ENCODE measurements at places on chromosomes 13 and 19.

DNA sequence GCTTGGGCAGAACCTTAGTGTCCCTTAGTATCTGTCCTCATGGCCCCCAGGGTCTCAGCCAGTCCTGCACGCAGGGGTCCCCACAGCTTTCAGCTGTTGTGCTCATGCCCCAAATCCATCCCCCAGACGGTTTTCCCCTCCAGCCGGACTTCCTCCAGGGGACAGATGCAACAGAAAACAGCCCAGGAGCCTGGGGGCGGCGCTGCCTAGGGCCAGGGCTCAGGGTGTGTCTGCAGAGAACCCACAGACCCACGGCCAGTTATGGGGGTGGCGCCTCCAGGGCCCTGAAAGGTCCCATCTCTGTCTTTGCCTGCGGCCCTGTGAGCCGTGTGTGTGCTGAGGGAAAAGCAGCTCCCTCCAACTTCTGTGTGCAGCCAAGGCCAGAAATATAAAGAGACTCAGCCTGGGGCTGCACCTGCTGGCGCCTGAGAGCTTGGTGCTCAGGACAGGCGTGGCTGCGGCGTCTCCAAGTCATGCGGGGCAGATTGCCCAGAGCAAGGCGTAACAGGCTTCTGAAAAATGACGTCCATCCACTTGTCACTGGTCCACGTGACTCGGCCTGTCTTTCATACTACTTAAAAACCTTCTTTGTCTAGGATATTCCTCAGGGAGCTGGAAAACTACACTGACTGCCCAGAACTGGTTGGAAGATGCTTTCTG is 22.1 kb upstream of the F7 start:
- DNase-seq, result peak; percentile 11

- no peak for DNase-seq
Observed at GRCh38 chr13:22061806-22062391, 391.0 kb downstream of the FGF9 start.

- DNase-seq, result no peak
Observed at GRCh38 chr13:112078216-112078615, 11.3 kb downstream of the SOX1 start.

DNA sequence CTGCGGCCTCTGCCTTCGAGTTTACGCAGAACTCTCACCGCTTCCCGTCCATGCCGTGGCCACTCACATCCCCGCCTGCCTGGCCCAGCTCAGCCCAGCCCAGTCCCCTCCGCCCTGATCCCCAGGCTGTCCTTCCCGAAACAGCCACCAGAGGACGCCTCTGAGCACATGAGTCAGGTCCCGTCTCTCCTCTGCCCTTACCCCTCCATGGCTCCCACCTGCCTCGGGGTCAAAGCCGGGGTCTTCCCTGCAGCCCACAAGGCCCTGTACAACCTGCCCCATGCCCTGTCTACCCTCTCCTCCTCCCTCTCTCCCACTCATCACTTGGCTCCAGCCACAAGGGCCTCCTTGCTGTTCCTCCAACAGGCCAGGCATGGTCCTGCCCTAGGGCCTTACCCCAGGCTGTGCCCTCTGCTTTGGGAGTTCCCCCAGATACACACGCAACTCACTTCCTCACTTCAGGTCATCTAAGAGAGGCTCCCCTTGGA is 8.1 kb upstream of the SEMA6B start:
- no peak for DNase-seq

DNA sequence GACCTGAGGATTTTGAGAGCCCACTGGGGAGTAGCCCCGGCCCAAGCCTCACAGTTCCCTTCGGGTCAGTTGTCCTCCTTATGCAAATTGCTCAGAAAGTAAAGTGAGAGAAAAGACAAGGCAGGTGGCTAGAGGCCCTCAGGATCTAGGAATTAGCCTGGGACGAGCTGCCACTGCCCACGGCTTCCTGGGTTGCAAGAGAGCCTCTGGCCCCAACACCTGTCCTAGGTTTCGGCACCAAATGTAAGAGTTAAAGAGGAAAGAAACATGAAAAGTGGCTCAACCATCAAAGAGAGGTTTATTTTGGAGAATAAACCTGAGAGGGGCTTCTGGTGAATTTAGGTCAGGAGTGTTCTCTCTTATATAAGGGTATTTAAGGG is 25.6 kb downstream of the TMEM255B start:
- no peak for DNase-seq

- DNase-seq, result no peak
Observed at GRCh38 chr13:68998056-68998455, 1109.6 kb upstream of the ATXN8OS start.

DNA sequence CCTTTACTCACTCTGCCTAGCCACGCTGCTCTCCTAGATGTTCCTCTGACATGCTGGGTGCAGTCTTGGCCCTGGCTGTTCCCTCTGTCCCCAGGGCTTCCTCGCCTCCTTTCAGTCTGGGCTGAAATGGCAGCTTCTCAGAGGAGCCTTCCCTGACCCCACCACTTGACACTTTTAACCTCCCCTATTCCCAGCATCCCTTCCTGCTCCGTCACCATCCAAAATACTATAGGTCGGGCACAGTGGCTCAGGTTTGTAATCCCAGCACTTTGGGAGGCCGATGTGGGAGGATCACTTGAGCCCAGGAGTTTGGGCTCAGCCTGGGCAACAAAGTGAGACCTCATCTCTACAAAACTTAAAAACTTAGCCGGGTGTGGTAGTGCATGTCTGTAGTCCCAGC is 2.6 kb downstream of the FAM187B start:
- DNase-seq, result no peak

DNA sequence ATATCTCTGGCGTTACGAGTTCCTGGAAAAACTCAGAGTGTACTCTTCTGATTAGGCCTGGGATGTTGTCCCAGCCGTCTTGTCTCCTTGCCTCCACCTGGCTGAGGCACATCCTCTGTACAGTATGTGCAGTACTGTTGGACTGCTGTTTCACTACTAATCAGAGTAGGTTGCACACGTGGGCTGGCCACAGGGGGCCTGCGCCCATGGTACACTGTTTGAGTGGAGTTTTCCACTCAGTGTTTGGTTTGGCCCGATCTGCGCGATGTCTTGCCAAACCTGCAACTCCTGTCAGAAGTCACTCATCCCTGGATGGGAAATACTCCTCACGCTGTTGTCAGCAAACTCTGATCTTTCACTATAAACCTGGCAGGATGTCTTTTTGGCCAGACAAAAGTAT is 189.6 kb upstream of the CSNK1A1L start:
- no peak for DNase-seq

GRCh38 chr13:42525035-42525504 is 48.9 kb upstream of the TNFSF11 start:
- DNase-seq, result peak; percentile 65

DNA sequence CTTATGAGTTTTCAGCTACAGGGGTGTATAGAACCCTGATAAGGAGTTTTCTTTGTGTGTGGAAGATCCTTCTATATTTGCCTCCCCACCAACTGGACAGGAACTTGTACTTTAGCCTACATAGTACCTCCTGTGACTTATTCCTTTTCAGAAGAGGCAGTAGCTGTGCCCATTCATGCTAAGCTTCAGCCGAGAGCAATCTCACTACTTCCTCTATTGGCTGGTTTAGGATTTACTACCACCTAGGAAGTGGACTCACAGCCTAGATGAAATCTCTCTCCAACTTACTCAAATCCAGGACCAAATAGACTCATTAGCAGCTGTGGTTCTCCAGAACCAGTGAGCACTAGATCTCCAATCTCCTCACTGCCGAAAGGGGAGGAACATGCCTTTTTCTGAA is 2.3 kb upstream of the REX1BD start:
- DNase-seq, result no peak

- DNase-seq, result no peak
Observed at GRCh38 chr19:49425922-49426592, 869 bp downstream of the GFY start.

GRCh38 chr19:6378041-6378440 is 2.3 kb upstream of the PSPN start:
- DNase-seq, result peak; percentile 45

DNA sequence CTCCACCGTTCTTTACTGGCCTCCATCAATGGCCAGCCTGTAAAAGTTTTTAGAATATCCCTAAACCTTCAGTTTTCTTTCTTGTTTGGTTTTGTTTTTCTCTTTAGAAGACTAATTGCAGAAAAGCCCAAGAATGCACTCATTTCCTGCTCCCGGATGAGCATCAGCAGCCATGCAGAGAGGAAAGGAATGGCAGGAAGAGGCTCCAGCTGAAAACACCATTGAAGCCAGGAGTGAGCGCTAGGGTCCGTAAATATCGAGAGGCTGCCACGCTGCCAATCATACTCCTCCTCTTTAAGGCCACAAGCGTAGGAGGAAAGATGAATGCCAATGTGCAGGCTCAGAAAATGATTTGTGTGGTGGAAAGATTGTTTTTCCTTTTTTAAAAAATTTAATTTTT is 57.4 kb upstream of the UBE2L5 start:
- peak; percentile 12 for DNase-seq

DNA sequence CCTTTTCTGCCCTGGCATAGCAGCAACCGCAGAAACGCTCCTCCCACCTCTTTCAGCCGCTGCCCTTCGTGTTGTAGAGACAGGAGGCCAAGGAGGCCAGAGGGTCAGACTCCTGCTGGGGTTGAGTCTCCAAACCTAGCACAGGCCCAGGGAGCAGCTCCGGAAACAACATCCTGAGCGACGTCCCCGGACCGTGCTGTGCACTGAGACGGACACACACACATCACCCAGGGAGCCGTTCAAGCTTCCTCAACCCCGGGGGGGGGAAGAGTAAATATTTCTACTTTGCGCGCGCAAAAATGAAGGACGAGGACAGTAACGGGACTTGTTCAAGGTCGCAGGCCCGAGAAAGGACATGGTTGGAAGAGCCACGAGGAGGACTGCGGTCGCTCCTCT is 657 bp downstream of the ZNF550 start:
- peak; percentile 21 for DNase-seq

GRCh38 chr13:50015750-50016149 is 506 bp downstream of the KCNRG start:
- DNase-seq, result no peak

DNA sequence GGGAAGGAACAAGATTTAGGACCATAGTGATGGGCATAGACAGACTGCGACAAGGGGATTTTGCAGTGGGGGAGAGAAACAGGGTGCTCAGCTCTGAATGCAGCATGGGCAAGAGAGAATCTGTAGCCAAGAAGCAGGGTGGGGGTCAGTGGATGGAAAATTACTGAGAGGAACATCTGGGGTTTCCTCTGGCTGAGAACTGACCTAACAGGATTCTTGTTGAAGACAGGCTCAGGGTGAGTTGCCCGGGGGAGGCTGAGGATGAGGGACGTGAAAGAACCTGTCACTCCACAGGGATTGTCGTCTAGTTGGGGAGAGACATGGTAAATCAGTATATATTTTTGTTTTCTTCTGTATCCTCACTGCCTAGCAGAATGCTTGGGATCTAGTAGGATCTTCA is 118.7 kb upstream of the PEG3 start:
- DNase-seq, result no peak

GRCh38 chr13:24396821-24397220 is 87.4 kb downstream of the C1QTNF9 start:
- DNase-seq, result no peak

DNA sequence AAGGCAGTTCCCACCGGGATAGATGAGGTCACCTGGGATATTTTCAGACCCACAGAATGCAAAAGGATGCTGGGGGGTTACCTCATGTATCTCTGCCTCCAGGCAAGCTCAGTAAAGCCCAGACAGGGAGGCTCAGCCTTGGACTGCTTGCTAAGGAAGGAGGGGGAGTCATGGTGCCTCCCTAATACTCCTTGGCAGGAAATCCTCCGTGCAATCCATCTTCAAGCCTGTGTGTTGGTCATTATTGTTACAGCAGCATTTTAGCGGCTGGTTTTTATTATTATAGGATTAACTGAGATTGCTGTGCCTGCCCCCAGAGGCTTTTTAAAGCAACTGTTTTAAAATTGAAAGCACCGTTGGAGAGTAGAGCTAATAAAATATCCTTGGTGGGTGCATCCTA is 188.5 kb upstream of the UBL3 start:
- DNase-seq, result no peak

DNA sequence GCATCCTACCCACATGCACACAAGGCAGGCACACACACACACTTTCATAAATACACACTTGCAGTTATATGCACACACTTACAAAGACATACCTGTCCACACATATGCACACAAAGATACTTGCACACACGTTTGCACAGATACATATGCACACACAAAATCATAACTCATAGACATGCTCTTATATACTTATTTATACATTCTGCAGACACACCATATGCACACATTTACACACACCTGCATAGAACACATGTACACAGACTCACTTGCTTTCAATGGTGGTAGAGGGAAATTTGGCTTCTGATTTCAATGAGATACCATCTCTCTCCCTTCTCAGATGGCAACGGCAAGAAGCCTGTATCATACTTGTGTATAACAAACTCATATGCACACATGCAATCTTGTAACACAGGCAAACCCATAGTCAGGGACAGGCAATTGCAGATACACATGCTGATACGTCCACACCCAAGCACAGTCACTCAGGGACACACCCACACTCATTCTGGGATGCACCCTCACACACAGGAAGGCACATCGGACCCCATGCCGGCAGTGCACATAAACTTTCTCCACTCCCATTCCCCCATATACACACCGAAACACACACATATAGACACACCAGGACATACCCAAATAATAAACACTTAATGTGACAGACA is 24.7 kb downstream of the OLFM2 start:
- no peak for DNase-seq

GRCh38 chr13:31793246-31793645 is 53.9 kb downstream of the RXFP2 start:
- DNase-seq, result no peak

- no peak for DNase-seq
Observed at GRCh38 chr19:1173159-1173844, 766 bp downstream of the SBNO2 start.

GRCh38 chr19:4144666-4145249 is 8.7 kb upstream of the CREB3L3 start:
- peak; percentile 42 for DNase-seq

DNA sequence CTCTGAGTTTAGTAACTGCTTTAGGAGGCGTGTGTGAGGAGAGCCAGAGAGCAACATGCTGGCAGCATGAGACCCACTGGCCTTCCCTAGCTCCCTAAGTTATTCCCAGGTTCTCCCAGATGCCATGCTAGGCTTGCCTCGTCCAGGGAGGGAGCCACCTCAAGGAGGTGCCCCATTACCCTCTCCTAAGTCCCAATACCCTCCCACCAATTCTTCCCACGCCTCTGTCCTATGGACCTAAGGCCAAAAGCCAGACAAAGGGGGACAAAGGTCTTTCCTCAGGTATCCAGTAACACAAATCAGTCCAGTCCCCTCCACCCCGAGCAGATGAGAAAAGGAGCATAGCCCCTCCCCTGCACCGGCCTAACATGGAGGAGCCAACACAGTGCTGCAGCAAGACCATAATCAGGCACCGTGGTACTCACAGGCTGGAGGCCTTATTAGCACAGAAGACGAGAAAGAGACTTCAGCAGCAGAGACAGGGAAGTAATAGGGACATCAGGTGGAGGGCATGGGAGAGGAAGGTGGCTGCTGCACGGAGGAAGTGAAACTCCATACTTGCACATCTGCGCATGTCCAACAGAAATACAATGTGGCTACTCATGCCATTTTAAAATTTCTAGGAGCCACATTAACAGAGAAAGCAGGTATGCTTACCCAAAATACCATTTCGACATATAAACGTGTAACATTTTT is 46.3 kb downstream of the BRD4 start:
- DNase-seq, result no peak

Data from fibroblast of gingiva (primary cell).